Germinal center (tissue), 1 donor: ENCODE measurements at places on chromosomes 5 and 9.

GRCh38 chr5:134314443-134314842, 52.5 kb downstream of the CDKL3 start:
- DNase-seq = no peak

DNA sequence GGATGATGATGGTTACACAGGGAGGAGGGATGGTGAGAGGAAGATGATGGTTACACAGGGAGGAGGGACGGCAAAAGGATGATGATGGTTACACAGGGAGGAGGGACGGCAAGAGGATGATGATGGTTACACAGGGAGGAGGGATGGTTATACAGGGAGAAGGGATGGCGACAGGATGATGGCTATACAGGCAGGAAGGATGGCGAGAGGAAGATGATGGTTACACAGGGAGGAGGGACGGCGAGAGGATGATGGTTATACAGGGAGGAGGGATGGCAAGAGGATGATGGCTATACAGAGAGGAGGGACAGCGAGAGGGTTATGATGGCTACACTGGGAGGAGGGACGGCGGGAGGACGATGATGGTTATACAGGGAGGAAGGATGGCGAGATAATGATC, 64.1 kb upstream of the FCN1 start:
- no peak for DNase-seq

DNA sequence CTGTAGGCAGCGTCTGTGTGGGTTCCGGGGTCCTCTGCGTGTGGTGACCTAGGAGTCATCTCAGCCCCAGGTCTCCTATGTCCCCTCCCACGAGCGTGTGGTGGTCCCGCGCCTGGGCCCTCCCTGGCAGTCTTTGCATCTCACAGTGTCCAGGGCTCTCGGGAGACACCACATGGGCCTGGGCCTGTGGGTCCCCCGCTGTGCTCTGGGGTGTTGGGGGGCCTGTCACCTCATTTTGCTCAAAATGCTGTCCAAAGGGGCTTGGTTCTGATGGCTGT, 27.1 kb downstream of the CEP72 start:
- DNase-seq = no peak

GRCh38 chr5:140988100-140988499, 21.8 kb downstream of the PCDHAC2 start:
- no peak for DNase-seq

- no peak for DNase-seq
Measured at GRCh38 chr5:135229679-135230132, 169.3 kb downstream of the MACROH2A1 start.

GRCh38 chr5:60688980-60689379, 11.0 kb downstream of the DEPDC1B start:
- no peak for DNase-seq

- no peak for DNase-seq
Measured at GRCh38 chr9:137748741-137749140, 128.8 kb upstream of the CACNA1B start.

DNA sequence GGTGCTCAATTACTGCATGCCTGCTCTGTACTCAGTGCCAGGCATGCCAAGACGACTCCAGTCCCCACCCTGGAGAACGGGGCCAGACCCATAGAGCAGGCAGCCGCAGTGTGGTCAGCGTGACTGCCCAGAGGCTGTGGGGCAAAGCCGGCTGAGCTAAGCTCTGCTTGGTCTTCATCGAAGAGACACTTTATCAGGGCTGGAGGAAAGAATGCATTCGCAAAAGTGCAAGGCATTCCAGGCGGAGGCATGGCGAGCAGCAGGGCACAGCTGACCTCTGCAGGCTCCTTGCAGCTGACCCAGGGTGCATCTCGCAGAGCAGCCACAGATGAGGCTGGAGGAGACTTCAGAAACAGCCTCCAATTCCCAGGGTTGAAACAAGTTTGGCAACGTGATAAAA, 13.6 kb downstream of the MED27 start:
- DNase-seq = no peak

DNA sequence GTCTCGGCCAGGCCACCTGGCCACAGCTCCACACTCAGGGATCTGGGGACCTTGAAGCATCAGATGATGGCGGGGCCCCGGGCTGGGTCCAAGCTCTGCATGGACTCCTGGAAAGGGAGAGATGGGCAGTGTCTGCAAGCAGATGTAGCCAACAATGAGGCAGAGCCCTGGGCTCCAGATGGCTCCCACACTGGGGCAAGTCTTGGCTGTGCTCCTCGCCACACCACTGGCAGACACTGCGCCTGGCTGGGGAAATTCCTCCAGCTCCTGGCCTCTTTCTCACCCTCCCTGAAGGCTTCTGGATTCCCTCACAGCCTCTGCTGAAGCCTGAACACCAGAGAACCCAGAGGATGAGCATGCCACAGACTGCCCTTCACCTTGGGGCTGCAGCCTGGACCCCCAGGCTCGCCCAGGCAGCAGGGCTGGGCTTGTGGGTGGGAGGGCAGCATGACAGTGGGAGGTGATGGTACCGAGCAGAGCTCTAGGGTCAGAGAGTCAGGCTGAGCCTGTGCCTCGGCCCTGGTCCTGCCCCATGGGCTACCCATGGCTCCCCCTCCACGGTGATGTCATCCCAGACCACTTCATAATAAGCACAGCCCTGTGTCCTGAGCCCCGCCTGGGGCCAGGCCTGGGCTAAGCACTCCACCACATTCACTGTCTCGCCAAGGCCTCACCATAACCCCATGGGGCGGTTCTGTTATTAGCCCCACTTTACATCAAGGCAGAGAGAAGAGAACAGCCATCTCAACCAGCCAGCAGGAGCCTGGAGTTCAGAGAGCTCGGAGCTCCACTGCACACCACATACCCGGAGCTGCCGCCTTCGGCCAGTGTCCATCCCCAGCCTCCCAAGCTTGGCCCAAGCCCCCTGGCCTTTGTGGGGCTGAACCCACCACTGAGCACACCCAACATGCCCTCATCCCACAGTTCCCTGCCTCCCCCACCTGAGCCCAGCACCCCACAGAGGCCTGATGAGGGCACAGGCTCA, 62.2 kb upstream of the ADAMTS2 start:
- no peak for DNase-seq

- no peak for DNase-seq
Measured at GRCh38 chr5:170427672-170428236, 38.6 kb upstream of the KCNMB1 start.

- DNase-seq = no peak
Measured at GRCh38 chr5:87242242-87242641, 25.4 kb upstream of the RASA1 start.

- no peak for DNase-seq
Measured at GRCh38 chr9:36191686-36192085, 965 bp downstream of the CLTA start.

DNA sequence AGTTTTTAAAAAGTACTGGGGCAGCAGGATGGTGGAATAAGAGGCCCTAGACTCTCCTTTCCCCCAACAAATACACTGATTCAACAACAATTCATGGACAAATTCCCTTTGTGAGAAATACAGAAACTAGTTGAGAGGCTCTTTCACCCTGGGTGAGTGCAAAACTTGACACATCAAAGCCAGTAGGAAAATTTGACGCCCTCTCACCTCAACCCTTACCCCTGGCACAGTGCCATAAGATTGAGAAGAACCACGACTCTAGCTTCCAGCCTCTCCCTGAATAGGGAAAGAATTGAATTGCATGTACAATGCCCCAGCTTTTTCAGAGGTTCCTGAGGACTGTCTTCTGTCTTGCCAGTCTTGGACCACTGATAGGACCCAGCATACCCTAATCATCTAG, 12.3 kb downstream of the KIF4B start:
- DNase-seq = no peak

DNA sequence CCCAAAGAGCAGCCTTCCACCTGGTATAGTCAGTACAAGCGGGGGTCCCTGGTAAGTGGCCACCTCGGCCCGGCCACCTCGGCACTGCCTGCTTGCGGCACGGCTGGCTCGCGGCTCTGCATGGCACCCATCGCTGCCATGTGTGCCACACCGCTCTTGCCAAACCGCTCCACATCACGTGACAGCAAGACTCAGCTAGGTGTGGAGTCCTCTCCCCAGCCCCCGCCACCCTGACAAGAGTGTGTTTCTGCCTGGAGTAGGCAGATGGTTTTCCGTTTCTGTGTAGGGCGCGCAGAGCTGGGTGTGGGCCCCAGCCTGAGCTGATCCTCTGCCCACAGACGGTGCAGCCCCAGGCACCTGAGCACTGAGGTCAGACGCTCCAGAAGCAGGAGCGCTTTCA, 50.5 kb upstream of the FCN2 start:
- no peak for DNase-seq

GRCh38 chr9:108467653-108468324, 388.0 kb downstream of the ACTL7B start:
- DNase-seq = no peak

- DNase-seq = no peak
Measured at GRCh38 chr5:136210259-136210658, 17.3 kb upstream of the SMIM32 start.

DNA sequence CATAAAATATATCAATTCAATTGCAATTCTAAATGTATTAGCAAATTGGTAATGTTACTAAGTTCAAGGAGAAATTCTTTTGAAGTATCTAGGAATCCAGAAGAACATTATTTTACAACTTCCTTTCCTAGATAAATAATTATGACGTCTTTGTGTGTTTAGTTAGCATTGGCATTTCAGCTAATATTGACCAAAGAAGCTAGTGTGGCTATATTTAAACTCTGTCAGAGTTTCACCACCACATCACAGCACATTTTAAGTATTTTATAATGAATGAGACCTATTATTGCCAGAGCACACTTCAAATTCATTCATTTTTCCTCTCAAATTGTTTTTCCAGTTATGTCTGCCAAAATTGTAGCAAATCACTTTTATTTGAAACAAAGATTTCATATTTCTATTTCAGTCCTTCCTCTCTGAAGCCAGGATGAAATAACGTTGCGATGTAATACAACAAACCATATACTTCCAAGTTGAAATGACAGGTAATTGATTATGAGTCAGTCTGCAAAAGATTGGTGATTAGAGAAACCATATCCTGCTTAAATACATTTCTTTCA, 18.9 kb downstream of the PLK2 start:
- no peak for DNase-seq

GRCh38 chr9:130043654-130044623, 950 bp upstream of the FNBP1 start:
- no peak for DNase-seq

DNA sequence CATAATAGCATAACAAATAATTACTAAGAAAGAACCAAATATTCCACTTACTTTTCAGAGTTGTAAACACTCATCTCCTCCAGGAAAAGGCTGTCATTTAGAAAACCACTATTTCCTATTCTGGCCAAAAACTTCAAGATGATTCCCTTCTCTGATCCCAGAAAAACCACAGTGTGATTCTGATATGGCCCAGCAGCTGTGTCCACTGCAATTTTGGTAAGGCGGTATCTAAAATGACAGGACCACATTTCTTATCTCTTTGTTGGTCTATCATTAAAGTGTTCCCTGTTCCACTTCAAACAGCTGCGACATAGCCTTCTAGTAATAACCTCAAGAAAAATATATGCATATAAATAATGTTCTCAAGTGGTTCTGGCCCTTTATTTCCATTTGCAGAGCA, 96.1 kb downstream of the SEMA6A start:
- no peak for DNase-seq

DNA sequence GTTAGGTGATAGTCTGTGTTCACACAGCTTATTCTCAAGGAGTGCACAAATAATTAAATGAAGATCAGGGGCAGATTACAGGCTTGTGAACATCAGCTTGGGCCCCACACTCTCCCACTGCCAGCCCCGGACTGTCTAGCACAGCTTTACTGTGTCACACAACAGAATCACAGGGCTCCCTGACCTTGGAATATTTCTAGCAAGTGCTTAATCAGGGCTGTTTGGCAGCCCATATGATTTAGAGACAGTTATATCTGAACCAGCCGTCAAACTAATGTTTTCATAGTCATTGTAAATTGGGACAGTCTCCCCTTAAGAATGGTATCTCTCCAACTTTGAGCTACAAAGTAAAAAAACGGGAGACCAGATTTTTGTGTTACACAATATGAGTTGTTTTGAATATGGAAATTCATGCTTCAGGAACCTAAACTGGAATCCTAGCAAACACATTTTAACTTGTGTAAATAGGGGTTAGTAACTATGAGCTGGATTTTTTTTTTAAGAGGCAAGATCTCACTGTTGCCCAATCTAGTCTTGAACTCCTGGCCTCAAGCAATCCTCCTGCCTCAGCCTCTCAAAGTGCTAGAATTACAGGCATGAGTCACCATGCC, 517.6 kb downstream of the BNC2 start:
- no peak for DNase-seq

GRCh38 chr5:13766236-13766635, 178.3 kb downstream of the DNAH5 start:
- DNase-seq = no peak

- no peak for DNase-seq
Measured at GRCh38 chr5:151751091-151751490, 7.3 kb downstream of the ATOX1 start.

- no peak for DNase-seq
Measured at GRCh38 chr5:61311056-61311610, 20.9 kb upstream of the ZSWIM6 start.

- no peak for DNase-seq
Measured at GRCh38 chr5:6602441-6602840, 30.4 kb downstream of the NSUN2 start.

GRCh38 chr9:77794985-77795384, 146.9 kb upstream of the GNA14 start:
- no peak for DNase-seq

- DNase-seq = peak; percentile 68
Measured at GRCh38 chr5:146565764-146566367, 49.9 kb upstream of the GPR151 start.

GRCh38 chr9:111158999-111159398, 120.7 kb upstream of the LPAR1 start:
- DNase-seq = no peak

DNA sequence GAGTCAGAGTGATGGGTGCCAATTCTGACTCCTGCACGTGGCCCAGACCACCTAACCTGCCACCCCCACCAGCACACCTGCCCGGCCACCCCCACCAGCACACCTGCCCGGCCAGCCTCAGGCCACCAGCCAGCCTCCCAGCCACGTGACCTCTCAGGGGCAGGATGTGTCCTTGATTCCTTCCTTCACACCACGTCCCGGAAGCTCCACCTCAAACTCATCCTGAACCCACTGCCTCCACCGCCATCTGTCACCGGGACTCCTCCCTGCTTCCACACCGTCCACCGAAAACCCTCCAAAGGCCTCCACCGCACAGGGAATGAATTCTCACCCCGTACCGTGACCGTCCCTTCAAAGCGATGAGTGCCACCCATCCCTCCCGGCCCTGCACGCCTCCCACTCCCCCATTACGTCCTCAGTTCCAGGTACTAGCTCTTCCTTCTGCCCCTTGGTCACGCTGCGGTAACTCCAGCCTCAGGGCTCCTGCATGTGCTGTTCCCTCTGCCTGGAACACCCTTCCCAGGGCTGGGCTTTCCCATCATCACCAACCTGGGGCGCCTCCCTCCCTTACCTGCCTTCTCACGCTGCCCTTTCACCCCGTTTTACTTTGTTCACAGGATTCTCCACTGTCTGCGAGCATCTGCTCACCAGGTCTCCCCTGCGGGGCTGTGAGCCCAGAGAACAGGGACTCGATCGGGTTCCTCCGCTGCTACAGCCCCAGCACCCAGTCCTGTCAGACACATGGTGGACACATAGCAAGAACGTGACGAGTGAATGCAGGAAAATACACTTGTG, 82.9 kb downstream of the ADAMTS2 start:
- no peak for DNase-seq
